Muscle of arm (tissue), 14 donors: ENCODE measurements at places on chromosomes 2 and 18. TPM values are rescaled to one million over a fixed set of nuclear protein-coding genes. Genes with fewer than 3 reads are reported as not detected.

GRCh38 chr18:24016643-24017042 lies 2.1 kb downstream of the TTC39C start:
- DNase-seq: no peak

DNA sequence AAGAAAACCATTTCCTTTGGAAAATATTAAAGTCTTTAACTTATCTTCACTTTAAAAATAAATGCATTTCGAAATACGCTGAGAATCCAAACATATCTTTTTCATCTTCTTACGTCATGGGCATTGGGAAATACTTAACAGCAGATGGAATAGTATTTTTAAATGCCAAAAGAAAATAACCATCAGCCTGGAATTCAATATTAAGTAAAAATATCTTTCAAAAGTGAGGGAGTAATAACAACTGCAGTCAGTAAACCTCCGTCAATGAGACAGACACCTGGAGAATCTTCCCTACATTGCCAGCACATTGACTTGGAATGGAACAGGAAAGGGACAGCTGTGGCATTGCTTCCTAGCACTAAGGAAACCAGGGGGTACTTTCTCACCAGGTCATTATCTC lies 290.4 kb upstream of the TNP1 start:
- DNase-seq: no peak

DNA sequence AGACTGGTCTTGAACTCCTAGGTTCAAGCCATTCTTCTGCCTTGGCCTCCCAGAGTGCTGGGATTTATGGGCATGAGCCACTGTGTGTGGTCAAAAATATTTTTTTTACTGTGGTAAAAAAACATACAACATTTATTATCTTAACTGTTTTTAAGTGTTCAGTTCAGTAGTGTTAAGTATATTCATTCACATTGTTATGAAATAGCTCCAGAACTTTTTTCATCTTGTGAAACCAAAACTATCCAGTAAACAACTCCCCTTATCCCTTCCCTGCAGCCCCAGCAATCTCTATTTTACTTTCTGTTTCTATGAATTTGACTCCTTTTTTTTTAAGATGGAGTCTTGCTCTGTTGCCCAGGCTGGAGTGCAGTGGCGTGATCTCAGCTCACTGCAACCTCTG lies 9.3 kb downstream of the RMC1 start:
- DNase-seq: no peak

- no peak for DNase-seq
Measured at GRCh38 chr18:48184118-48184517, 225.1 kb downstream of the ZBTB7C start.

DNA sequence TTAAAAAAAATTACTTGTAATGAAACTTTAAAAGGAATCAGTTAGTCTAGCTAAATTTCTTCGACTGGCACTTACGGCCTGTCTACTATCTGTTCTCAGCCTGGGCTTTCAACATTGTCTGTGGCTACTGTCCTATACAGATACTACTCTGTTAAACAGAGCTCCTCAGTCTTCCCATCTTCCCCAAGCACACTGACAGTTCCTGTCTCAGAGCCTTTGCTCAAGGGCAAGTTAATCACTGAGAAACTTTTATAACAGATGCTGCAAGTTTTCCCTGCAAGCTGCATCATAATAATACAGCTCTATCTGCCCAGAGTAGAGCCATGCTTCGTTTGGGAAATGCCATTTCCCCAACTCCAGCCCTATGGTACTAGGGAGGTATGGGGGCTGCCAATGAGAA lies 11.3 kb upstream of the YPEL5 start:
- no peak for DNase-seq

DNA sequence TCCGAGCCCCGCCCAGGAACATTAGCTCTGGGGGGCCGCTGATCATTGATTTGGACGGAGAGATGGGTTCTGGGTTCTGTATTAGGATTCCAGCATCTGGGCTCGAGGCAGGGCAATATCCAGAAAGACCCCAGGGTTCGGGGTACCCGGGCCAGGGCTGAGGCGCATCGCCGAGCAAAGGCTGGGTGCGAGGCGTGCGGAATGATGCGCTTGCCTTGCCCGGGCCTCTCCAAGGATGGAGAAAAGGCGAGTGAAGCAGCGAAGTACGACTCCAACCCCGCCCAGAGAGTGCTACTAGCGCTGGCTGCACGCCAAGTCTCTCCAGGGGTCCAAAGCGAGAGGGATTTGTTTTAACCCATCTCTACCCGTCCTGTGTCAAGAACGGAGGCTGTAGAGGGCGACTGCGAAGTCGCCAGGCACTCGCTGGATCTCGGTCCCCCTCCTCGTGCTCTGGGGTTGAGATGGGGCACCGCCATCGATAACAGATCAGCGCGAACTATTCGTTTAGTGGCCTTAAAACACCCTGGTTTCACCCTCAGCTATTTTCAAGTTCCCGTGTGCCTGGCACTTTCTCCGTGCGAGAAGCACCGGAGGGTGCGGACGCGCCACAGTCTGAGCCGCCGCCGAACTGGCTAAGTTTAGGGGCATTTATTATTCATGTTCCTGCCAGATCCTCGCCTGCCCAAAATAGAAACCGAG lies 1.9 kb downstream of the ADCYAP1 start:
- no peak for DNase-seq

DNA sequence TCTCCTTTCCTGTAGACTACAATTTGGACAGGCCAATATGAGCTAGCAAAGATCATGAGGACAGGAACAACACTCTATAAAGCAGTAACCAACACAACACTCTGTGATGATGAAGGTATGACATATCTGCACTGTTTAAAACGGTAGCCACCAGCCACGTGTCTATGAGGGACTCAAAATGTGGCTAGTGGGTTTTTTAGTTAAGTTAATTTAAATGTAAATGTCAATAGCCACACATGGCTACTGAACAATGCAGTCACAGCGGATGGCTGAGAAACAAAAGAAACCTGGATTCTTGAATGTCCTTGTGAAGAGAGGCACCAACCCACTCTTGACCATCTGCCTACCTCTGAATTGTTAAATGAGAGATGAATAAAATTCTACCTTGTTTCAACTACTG lies 33.9 kb downstream of the FANCL start:
- no peak for DNase-seq

GRCh38 chr2:98818164-98818563 lies 87.2 kb upstream of the MGAT4A start:
- DNase-seq: no peak

DNA sequence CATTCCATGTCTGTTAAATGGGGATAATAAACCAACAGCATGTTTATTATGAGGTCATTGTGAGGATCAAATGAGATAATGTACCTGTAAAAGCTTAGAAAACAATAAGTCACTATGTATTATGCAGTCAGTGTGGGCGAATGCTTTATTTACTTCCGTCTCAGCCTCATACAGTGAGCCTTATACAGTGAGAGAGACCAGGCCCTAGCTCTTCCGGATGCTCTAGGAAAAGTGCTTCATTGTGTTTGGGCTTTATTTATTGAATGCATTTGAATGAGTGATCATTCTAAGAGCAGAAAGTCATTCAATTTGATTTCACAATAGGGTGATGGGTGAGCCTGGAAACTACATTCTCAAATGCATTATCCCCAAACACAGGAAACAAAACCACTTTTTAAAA lies 603.9 kb upstream of the FANCL start:
- DNase-seq: no peak

DNA sequence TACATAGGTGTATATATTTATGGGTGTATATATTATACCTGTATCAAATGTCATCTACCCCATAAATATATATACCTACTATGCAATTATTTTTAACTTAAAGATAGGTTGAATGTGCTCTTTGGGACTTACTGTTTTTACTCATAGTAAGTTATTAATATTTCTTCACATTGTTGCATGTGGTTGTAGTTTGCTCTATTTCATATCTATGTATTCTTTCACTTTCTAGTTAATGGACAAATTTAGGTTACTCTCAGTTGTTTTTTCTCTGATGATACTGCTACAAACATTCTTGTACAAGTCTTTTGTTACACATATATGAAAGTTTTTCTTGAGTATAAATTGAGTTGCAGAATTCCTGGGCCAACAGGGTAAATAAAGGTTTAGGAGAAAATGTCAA lies 601.8 kb upstream of the ID2 start:
- no peak for DNase-seq

DNA sequence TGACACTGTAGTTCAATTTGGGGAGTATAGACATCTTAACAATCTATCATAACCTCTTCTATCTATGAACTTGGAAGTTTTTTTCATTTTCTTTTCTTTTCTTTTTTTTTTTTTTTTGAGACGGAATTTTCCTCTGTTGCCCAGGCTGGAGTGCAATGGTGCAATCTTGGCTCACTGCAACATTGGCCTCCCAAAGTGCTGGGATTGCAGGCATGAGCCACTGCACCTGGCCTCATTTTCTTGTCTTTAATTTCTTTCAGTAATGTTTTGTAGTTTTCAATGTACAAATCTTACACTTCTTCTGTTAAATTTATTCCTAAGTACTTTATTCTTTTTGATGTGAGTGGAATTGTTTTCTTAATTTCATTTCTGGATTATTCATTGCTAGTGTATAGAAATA lies 14.6 kb downstream of the ASAP2 start:
- no peak for DNase-seq

DNA sequence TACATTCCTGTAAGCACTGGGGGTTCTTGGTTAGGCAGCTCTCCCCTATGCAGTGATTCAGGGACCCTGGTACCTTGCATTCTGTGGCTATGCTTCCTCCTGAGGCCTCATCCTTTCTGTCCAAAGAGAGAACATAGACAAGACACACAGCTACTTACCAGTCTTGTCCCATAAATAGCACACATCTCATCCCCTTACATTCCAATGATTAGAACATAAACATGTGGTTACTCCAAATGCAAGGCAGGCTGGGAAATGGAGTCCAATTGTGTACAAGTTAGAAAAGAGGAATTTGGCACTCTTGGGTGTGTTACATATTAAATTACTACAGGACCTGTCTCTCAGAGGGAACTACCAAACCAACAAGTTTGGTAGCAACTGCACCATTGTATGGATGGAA lies 171.3 kb downstream of the ARHGAP15 start:
- DNase-seq: no peak

DNA sequence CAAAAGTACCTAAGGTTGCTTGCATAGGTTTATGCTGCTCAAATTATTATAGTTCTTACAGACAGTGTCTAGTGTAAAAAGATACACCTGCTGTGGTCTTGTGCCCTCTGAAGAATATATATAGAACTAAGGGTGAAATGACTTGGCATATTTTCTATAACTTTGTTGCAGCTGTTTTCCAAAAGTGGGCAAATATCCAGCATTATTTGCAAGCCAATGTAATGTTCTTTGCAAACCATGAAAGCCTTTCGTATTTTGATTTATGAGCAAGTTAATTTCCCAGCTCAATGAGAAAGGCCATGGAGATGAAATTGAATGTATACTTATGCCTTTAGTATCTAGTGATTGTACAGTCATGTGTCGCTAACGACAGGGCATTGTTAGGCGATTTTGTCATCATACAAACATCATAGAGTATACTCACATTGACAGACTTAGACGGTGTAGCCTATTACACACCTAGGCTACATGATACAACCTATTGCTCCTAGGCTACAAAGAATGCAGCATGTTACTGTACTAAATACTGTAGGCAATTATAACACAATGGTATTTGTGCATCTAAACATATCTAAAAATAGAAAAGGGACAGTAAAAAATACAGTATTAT lies 116.3 kb downstream of the PLCL1 start:
- DNase-seq: no peak

- DNase-seq: peak; percentile 65
Measured at GRCh38 chr2:188527581-188527993, 235.9 kb downstream of the GULP1 start.

GRCh38 chr2:209772290-209772685 lies 656 bp downstream of the UNC80 start:
- no peak for DNase-seq

GRCh38 chr2:21317131-21317530 lies 193.4 kb downstream of the TDRD15 start:
- DNase-seq: peak; percentile 40

GRCh38 chr18:60861575-60861974 lies 471.7 kb upstream of the CDH20 start:
- no peak for DNase-seq

DNA sequence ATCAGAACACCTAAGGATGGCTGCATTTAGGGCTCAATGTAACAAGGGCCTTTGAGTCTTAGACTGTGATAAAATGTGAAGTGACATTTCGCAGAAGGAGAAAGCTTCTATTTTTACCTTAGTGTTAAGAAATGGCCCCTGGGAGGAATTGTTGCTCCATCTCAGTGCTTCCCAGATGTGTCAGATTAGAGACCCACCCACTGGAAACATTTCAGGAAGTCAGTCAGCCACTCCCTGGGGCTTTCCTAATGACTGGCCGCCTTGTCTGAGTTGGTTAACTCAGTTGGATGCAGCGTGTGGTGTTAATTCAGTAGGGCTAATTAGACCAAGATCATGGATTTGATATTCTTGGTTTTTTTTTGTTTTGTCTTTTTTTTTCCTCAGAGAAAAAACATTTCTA lies 355.9 kb downstream of the PIK3C3 start:
- no peak for DNase-seq

DNA sequence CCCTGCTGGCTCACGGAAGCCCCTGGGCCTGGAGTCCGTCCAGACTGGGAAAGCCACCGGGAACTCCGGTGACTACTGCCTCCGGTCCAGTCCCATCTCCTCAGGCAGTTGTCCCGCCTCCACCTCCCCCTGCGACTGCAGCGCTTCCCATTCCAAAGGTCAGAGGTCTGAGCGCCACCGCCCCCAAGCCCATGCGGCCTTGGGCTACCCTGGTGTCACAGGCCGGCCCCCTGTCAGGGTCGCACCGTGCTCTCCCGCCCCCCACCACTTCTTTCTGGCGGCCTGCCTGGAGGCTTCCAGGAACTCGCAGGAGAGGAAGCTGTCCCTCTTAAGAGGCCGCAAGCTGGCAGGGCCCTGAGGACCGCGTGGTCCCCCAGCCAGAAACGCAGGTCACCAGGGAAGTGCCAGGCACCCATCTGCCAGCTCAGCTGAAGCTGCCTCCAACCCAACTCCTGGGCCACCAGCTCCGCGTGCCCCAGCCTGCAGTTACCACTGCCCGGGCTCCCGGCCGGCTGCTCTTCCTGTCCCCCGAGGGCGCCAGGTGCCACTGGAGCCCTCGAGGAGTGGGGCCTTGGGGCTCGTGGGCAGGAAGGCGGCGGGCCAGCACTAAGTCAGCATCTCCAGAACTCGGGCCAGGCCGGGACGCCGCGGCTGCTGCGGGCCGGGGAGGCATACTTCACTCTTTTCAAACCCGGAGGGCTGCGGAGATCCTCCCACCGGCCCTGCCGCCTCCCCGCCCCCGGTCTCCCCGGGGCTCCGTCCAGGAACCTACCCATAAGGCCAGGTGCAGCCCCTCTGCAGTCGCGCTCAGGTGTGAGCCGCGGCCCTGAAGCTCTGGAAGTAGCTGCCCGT lies 83.3 kb upstream of the POMC start:
- DNase-seq: peak; percentile 67

Gene KCNF1
- polyA plus RNA-seq: 3.6 TPM

Gene DTNB
- polyA plus RNA-seq: 6.9 TPM

Gene HMSD
- polyA plus RNA-seq: not detected

Gene NYAP2
- 0.65 TPM for polyA plus RNA-seq

Gene MROH2A
- polyA plus RNA-seq: not detected

Gene ID2
- 53.5 TPM for polyA plus RNA-seq

Gene IHH
- polyA plus RNA-seq: not detected

Gene NOSTRIN
- polyA plus RNA-seq: 6.3 TPM

Gene FKBP1B
- not detected for polyA plus RNA-seq

Gene KATNAL2
- not detected for polyA plus RNA-seq

Gene SP3
- polyA plus RNA-seq: 86.3 TPM
